Effector CD8-positive, alpha-beta T cell (primary cell): ENCODE measurements at places on chromosomes 4 and X.

DNA sequence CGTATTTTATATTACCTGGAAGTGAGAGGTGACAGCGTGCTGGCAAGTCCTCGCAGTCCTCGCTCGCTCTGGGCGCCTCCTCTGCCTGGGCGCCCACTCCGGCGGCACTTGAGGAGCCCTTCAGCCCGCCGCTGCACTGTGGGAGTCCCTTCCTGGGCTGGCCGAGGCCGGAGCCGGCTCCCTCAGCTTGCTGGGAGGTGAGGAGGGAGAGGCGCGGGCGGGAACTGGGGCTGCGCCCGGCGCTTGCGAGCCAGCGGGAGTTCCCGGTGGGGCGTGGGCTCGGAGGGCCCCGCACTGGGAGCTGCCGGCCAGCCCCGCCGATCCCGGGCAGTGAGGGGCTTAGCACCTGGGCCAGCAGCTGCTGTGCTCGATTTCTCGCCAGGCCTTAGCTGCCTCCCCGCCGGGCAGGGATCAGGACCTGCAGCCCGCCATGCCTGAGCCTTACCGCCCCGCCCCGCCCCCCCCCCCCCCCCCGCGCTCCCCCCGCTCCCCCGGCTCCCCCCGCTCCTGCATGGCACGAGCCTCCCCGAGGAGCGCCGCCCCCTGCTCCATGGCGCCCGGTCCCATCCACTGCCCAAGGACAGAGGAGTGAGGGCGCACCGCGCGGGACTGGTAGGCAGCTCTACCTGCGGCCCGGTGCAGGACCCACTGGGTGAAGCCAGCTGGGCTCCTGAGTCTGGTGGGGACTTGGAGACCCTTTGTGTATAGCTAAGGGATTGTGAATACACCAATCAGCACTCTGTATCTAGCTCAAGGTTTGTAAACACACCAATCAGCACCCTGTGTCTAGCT lies 298.9 kb upstream of the MAGEB16 start:
- no peak for DNase-seq

DNA sequence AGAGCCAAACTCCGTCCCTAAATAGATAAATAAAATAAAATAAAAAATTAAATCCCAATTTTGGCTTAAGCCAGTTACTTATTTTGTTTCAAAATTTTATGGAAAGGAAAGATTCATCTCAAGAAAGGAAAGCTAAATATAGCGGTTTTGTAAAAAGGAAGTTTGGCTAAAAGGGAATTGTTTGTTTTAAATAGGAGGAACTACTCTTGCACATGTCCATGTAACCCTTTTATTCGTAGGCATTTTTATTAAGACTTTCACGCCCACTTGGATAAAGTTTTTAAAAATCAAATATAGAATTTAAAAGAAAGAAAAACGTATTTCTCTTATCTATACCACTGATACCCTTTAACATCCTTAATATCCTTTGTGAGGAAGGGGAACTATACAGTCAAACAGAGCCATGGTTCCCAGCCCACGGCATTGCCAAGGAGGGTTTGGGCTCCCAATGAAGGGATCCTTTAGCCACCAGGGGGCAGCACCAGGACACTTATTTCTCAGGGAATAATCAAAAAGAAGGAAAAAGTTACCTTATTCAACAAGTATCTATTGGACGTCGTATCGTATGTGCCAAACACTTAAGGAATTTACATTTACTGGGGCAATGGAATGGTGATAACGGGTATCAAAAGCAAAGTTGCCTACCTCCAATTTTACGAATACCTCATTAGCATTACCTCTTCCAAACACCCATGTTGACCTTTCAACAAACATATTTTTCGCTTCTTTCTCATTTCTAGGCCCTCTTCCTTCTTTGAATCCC lies 27.7 kb downstream of the CDKN2AIP start:
- peak; percentile 79 for DNase-seq

DNA sequence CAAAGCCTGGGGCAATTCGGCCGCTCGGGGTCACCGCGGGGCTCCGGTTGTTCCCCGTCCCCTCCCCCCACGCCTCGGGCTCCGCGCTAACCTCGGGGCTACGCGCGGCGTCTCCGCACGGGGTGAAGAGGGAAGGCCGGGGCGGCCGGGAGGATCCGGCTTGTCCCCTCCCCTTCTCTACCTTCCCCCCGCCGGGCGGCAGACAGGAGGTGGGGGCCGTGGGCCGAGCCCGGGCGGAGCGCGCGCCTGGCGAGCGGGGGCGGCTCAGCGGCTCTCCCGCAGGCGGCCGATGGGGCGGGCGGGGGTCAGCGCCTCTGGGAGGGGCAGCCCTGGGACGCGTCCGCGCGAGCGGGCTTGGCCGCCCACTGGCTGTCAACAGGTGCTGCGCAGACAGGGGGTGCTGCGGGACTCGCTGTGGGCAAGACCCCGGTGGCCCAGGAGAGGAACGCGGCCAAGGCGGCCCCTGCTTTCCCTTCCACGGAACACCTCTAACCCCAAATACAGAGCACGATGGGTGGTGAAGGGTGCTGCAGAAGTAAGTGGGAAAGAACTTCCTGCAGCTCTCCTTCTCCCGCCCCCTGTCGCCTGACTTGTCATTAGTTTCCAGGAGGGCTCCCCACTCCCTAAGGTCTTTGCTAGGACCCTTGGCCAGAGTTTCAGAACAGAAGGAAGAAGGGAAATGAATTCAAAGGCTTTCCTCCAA lies at the start of gene PDGFC:
Gene PDGFC, minus strand, starts transcription at position 124 of the 703 bp plus-strand sequence. CDS start 896 bp downstream, outside the sequence.
- DNase-seq, result no peak

DNA sequence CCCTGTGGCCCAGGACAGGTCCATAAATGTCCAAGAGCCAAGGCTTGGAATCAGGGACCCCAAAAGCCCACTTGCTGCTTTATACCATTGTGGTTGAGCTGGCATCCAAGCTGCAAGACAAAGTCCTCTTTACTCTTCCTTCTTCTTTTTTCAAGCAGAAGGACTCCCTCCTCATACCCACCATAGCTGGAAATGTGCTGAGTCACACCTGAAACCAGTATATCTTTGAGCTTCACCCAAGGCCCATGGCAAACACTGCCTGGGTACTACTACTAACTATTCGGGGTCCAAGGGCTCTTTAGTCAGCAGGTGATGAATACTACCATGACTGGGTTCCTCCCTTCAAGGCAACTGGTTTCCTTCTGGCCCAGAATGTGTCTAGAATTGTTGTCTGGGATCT lies 37.3 kb upstream of the NMU start:
- DNase-seq, result no peak

DNA sequence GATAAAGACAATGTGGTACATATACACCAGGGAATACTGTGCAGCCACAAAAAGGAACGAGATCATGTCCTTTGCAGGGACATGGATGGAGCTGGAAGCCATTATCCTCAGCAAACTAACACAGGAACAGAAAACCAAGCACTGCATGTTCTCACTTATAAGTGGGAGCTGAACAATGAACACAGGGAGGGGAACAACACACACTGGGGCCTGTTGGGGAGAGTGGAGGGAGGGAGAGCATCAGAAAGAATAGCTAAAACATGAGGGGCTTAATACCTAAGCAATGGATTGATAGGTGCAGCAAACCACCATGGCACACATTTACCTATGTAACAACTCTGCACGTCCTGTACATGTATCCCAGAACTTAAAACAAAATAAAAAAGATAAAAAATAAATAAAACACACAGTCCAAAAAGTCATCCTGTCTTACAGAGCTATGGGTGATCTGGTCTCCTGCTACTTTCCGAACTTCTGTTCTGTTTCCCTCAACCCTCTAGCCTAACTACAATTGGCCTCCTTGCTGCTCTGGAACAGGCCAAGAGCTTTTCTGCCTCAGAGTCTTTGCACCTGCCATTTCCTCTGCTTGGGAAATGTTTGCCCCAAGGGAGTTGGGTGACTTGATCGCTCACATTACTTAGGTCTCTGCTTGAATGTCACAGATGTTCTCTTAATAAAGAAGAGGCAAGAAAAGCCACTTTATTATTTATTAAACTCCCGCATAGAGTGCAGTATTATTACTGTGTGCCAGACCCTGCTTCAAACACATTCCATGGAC lies 1.1 kb upstream of the CD38 start:
- DNase-seq, result no peak

DNA sequence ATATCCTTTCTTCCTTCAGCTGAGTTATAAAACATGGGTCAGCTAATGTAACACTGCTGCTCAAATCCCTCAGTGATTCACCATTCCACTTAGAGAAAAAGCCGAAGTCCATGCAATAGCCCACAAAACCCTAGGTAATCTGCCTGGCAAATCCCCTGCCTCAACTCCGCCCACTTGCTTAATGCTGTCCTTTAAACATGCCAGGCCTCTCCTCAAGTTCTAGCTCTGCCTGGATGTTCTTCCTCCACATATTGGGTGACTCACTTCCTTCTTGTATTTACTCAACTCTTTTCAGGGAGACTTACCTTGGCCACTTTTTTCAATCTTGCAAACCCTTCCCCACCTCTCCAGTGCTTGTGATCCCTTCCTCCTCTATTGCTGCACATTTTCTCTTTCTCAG lies 89.8 kb downstream of the EMCN start:
- no peak for DNase-seq

GRCh38 chr4:137905930-137906329 lies 336.2 kb downstream of the SLC7A11 start:
- no peak for DNase-seq

GRCh38 chrX:82362990-82363389 lies 1145.1 kb upstream of the POU3F4 start:
- DNase-seq, result no peak

DNA sequence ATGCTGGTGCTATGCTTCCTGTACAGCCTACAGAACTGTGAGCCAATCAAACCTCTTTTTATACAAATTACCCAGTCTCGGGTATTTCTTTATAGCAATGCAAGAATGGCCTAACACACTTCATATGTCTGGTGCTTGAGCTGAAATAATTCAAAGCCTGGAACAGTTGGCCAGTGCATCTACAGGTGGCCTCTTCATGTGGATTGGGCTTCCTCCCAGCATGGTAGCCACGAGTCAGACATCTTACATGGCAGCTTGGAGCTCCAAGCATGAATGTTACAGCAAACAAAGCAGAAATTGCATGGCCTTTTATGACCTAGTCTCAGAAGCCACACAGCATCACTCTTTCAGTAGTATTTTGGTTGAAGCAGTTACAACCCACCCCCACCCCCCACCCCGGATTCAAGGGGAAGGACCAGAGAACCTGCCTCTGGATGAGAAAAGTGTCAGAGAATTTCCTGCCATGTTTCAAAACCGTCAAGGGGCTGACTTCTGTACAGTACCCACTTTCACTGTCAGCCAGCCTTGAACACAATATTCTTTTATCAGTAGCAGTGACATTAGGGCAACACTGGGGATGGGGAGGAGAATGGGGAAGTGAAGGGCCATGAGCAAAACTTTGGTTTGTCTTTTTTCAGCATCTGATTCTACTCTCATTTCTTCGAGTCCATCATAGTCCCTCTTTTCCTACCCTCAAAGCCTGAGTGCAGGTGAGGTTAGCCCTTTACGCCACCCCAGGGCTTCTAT lies 368.7 kb downstream of the BCOR start:
- no peak for DNase-seq

DNA sequence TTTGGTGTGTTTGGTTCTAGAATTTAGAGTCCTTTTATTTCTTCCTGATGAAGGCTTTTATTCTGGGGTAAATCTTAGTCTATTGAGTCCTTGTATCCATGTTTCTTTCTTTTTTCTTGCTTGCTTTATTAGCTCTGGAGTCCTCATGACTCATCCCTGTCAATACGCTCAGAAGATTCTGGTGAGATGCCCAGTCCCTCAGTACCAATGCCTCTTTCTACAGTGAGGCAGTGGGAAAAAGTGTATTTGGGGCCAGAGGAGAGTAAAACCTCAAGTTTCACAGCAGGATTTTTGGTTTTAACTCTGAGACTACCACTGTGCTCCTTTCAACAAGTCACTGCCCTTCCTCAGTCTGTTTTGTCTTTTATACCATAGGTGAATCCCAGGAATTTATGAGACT lies 368.0 kb downstream of the GBA3 start:
- DNase-seq, result no peak

GRCh38 chr4:85452058-85452731 lies 22.8 kb upstream of the ARHGAP24 start:
- no peak for DNase-seq

GRCh38 chrX:12115377-12115776 lies 22.9 kb upstream of the FRMPD4 start:
- no peak for DNase-seq

GRCh38 chrX:129934952-129935351 lies 29.0 kb downstream of the UTP14A start:
- DNase-seq, result no peak

- peak; percentile 14 for DNase-seq
These were observed 14.9 kb upstream of the LOC101059915 start for GRCh38 chrX:71652405-71652804.

DNA sequence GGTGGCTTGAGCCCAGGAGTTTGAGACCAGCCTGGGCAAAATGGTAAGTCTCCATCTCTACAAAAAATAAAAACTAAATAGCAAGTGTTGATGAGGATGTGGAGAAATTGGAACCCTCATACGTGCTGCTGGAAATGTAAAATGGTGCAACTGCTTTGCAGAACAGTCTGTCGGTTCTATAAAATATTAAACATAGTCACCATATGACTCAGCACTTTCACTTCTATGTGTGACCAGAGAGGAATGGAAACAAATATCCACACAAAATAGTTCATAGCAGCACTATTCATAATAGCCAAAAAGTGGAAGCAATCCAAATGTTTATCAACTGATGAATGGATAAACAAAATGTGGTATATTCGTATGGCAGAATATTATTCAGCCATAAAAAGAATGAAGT lies 60.8 kb upstream of the FMR1 start:
- no peak for DNase-seq

DNA sequence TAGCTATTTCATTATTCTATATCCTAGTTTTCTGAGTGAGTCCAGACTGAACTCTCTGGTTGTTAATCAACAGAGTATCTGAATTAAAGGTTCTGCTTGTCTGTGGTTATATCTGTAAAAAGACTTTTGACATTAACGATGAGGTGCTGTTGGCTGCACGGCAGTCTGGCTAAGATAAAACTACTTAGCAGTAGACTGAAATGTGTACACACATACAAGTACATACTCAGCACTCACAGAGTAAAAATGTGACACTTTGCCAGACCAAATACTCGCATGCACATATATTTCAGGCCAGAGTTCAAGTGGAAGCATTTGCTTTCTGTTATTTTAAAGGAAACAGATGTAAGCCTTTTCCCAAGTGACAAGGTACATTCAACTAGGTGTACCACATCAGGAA lies 80.5 kb downstream of the PRDM5 start:
- DNase-seq, result no peak

GRCh38 chrX:97267396-97268181 lies 383.9 kb downstream of the RPA4 start:
- DNase-seq, result no peak

GRCh38 chrX:119688911-119689321 lies 4.1 kb downstream of the SEPTIN6 start:
- DNase-seq, result no peak

GRCh38 chrX:12891915-12892506 lies 14.4 kb upstream of the TLR8 start:
- DNase-seq, result no peak

DNA sequence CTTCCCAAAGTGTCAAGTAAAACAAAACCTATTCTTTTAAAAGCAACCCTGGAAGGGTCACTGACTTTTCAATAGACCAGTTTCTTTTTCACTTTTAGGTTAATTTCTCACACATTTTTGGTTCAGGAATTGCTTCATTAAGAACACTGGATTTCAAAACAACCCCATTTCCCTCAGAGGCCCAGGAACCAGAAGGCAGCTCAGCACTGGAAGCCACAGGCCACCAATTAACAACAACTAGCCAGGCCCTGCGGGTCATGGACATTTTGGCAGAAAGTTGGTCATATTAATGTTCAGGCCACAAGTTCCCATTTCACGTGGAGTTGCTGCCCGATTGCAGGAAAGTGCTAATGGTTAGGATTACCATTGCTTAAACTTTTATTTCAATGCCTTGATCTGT lies 39.8 kb downstream of the HAND2 start:
- no peak for DNase-seq

GRCh38 chr4:3871881-3872833 lies 106.0 kb downstream of the ADRA2C start:
- no peak for DNase-seq
